ENCODE measurements at places on chromosomes 1 and 21.
A peak's percentile ranks its signal among the peaks of the same experiment; 100 is the strongest.

DNA sequence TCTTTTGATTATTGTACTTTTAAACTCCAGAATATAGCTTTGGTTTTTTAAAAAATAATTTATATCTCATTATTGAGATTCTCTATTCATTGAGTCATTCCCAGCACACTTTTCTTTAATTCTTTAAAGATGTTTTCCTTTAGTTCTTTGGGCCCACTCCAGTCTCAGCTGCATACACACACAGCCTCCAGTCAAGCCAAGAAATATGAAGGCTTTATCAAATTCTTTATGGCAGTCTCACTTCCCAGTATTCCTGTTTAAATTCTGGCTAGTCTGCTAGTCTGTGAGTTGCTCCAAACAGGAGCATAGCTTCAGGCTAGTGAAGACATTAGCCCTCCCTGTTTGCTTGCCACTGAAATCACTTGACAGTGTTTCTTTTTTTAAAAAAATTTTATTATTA is 61.2 kb downstream of the CRP start:
- no peak for DNase-seq

DNA sequence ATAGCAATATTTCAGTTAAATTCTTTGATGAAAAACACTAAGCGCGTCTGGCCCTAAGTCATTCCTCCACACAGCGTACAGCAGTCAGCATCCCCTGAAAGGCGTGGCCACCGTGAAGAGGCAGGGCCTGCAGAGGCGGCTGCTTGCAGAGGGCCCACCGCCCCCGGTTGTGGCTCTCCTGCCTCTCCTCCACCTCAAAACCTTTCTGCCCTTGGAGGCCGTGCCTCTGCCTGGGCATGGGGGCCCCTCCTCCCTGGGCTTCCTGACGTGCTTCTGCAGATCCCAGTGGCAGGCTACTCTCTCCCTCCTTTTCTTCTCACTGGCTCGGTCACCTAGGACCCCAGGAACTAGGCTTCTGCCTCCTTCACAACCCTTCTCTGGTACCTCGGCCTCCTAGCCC is 16.2 kb downstream of the CLSTN1 start:
- DNase-seq: no peak

GRCh38 chr1:63908016-63908415 is 134.2 kb downstream of the ROR1 start:
- no peak for DNase-seq

- peak; percentile 96 for DNase-seq
These were observed at the start of gene METTL18 for GRCh38 chr1:169794530-169795416. Gene METTL18, minus strand, starts transcription at chr1:169794907. Its CDS starts 1,212 bp downstream, at chr1:169793695.

GRCh38 chr1:72064196-72065075 is 217.9 kb downstream of the NEGR1 start:
- no peak for DNase-seq

GRCh38 chr1:201636510-201636971 is 97.6 kb downstream of the NAV1 start:
- peak; percentile 96 for DNase-seq

GRCh38 chr1:56631901-56632300 is 13.2 kb upstream of the PRKAA2 start:
- no peak for DNase-seq

- no peak for DNase-seq
These were observed 63.2 kb downstream of the URB2 start for GRCh38 chr1:229689273-229689672.

DNA sequence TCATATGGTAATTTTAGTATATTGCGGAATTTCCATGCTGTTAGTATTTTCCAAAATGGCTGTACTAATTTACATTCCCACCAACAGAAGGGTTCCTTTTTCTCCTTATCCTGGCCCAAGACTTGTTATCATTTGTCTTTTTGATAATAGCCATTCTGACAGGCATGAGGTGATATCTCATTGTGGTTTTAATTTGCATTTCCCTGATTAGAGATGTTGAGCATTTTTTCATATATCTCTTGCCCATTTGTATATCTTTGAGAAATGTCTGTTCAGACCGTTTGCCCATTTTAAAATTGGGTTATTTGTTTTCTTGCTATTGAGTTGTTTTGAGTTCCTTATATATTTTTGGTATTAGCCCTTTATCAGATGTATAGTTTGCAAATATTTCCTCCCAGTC is 14.0 kb downstream of the CAPZA1 start:
- DNase-seq: no peak

GRCh38 chr21:45415943-45416611 is 11.1 kb downstream of the COL18A1 start:
- no peak for DNase-seq

- DNase-seq: no peak
These were observed 56.1 kb downstream of the PRDM16 start for GRCh38 chr1:3125078-3125477.

- DNase-seq: no peak
These were observed 261.9 kb downstream of the RYR2 start for GRCh38 chr1:237303929-237304328.

DNA sequence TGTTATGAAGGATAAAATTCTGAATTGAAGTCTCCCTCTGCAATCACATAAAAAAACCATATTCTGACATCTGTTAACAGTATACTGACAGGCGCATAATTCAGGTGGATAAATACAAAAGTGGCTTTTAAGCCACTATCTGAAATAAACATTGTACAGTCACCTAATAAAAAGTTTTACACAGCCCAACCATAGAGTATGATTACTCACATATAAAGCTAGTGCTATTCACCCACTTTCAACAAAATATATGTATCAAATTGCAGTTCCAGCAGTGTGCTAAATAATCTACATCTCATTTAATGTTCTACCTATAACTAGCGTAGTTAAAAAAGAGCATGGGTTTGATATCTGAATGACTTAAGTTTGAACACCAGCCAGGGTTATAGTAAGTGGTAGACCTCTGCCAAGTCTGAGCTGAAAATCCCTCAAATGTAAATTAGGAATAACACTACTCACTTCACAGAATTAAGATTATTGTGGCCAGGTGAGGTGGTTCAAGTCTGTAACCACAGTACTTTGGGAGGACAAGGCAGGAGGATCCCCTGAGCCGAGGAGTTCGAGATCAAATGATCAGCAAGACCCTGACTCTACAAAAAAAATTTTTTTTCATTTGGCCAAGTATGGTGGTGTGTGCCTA is 3.9 kb downstream of the EGLN1 start:
- DNase-seq: peak; percentile 36

DNA sequence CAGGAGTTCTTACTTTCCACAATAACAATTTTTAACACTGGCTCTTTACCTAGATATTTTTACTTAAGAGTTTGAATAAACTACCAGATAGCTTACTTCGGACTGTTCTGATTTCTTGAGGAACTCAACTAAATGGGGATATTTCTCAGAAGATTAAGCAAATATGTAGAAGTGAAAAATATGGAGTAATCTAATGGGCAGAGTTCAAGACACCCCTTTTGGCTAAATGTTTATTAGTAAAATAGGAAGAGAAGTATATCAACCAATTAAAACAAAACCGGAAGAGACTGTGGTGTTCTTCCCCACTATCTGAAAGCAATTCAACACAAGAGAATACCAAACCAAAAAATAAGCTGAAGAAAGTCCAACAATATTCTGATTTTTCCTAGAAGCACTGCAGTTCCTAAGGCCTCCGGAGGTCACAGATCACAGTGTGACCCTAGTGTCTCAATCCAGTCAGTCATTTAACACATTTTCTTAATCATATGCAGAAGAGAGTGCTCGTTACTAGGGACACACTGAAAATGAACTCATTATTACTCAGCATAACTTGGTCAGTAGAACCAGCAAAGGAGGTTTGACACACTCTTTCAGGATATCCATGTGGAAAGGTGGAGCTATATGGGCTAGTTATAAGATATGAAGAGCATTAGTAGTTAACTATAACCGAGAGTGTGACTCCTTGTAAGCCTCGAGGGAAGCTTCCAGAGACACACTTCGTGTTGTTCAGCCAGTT is 5.2 kb downstream of the SIPA1L2 start:
- DNase-seq: no peak

- DNase-seq: no peak
These were observed 30.5 kb downstream of the TNFSF18 start for GRCh38 chr1:173020138-173020750.

GRCh38 chr1:18972531-18972930 is 16.1 kb upstream of the IFFO2 start:
- peak; percentile 72 for DNase-seq

GRCh38 chr1:119742202-119742601 is 26.5 kb downstream of the HMGCS2 start:
- no peak for DNase-seq

GRCh38 chr1:202012544-202013478 is 2.4 kb downstream of the ELF3 start:
- DNase-seq: no peak

DNA sequence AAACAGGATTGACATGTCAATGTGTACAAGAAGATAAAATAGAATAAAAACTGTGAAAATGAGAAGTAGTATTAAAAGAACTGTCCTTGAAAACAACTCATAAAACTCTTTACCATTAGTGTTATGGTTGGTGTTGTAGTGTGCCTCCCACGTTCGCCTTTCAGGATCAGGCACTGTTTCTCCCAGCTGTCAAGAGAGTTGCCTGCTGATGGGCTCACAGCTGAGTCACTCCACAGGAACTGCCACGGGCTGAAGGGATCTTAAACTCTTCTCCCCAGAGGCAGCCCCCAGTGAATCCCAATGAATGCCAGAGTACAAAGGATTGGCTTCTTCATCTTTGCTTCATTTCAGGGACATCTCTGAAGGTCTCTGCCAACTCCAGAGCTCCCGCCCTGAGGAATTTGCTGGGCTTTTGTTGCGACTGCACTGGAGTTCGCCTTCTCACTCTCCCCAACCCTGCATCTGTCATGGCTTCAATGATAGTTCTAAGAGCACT is 119.6 kb downstream of the ADGRL2 start:
- DNase-seq: peak; percentile 1

GRCh38 chr1:50491142-50491541 is 67.9 kb upstream of the DMRTA2 start:
- DNase-seq: no peak

GRCh38 chr1:201566933-201567801 is 28.2 kb downstream of the NAV1 start:
- DNase-seq: no peak

- DNase-seq: peak; percentile 95
These were observed 37.0 kb downstream of the LRIG2 start for GRCh38 chr1:113109908-113110554.

GRCh38 chr1:41371630-41372599 is 10.7 kb downstream of the FOXO6 start:
- DNase-seq: no peak

DNA sequence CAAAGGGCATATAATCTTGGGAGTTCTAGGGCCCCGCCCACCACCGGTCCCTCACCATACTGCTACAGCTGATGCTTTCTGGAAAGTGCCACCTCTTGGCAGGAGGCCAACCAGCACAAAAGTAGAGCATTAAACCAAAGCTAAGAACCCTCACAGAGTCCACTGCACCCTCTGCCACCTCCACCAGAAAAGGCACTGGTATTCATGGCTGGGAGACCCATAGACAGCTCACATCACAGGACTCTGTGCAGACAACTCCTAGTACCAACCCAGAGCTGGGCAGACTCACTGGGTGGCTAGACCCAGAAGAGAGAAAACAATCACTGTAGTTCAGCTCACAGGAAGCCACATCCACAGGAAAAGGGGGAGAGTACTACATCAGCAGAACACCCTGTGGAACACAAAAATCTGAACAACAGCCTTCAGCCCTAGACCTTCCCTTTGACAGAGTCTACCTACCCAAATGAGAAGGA is 10.8 kb downstream of the THEM4 start:
- DNase-seq: no peak

- peak; percentile 25 for DNase-seq
These were observed 42.7 kb upstream of the LIN9 start for GRCh38 chr1:226351709-226352108.

DNA sequence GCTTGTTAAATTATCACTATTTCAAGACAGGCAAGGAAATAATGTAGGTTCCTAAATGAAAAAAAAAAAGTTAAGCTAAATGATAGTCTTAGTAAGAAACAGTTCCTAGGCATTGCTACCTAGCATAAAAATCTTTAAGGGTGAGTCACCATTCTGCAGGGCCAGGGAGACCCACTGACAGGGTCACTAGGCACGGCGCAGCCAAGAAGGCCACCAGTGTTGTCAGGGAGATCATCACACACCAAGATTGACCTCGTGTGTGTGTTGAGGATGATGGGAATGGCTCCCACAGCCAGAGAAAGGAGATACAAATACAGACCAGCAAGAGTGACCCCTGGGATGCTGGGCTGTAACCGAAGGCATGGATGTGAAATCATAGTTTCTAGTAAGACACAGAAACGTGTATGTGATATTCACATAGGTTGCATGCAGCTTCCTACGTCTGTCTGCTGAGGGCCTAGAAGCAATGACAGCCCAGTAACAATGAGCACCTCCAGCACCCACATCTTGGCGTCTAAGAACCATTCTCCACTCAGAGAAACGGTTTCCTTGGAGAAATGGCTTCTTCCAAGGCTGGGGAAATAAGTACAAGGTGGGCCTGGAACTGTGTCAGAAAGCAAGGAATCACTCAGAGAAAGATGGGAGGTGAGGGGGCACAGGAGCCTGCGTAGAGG is 29.1 kb downstream of the RIPK4 start:
- no peak for DNase-seq

- no peak for DNase-seq
These were observed 6.9 kb downstream of the NECTIN4 start for GRCh38 chr1:161082483-161082882.

GRCh38 chr1:36965275-36966159 is 68.8 kb downstream of the GRIK3 start:
- DNase-seq: no peak

GRCh38 chr1:227490001-227490400 is 73.4 kb upstream of the ZNF678 start:
- DNase-seq: no peak

DNA sequence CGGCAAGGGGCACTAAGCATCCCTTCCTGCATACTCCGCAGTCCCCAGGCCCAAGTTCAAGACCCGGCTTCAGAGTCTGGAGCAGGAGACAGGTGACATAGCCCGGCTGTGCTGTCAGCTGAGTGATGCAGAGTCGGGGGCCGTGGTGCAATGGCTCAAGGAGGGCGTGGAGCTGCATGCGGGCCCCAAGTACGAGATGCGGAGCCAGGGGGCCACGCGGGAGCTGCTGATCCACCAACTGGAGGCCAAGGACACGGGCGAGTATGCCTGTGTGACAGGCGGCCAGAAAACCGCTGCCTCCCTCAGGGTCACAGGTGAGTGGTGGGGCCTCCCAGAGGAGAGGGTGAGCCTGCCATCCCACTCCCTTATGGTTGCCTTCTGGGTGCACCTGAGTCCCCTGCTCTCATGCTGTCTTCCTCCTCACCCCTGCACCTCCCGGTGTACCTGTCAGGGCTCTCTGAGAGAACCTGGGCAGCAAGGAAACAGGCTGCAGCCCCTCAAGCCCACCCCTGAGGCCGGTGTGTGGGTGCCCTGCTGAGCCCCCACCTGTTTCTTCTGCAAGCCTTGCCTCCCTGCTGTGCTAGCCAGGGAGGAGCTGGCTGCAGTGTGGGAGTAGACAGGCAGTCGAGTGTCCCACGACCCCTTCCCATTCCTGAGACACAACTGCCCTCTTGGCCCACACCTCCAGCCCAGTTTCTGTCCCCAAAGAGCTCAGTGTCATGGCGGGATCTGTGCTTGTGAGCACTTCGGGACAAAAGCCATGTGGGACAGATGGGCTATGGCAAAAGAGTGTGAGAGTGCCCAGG is 99.2 kb downstream of the TRIM11 start:
- no peak for DNase-seq

- DNase-seq: no peak
These were observed 52.3 kb downstream of the LUZP1 start for GRCh38 chr1:23116216-23116836.
